ENCODE measurements at places on chromosomes 1 and 21.

- DNase-seq = no peak
Measured at GRCh38 chr1:33246171-33246570, 10.1 kb upstream of the ZNF362 start.

- no peak for DNase-seq
Measured at GRCh38 chr1:226939438-226940028, 561 bp upstream of the COQ8A start.

DNA sequence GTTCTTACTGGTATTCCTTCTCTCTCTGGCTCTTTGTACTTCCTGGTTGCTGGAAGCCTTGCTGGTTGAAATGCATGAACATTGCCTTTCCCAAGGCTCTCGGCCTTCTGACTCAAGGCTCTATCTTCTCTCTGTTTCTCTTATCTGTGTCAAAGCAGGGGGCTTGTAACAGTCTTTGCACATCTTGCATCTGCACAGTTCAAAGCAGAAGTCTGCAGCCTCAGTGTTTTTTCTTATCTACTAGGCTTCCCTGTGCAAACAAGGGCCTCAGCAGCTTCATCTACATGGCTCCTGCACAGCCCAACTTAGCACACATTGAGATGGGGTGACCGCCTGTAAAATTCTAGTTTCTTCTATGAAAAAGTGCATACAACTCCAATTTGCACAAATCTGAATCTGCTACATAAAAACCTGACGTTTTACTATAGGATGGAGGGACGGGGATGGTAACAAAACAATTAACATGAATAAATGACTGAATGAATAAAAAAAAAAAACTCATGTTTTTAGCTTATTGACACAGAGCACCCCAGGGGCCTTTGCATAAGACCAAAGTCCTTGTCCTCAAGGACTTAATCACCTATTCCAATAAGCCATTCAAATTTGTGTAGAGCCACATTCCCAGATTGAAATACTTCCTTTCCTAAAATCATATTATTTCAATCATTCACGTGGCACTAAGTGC, 458.3 kb downstream of the LMO4 start:
- DNase-seq = no peak

GRCh38 chr21:16186742-16187141, 457.0 kb downstream of the USP25 start:
- DNase-seq = peak; percentile 37

GRCh38 chr1:230189341-230189740, 122.3 kb downstream of the GALNT2 start:
- DNase-seq = no peak

DNA sequence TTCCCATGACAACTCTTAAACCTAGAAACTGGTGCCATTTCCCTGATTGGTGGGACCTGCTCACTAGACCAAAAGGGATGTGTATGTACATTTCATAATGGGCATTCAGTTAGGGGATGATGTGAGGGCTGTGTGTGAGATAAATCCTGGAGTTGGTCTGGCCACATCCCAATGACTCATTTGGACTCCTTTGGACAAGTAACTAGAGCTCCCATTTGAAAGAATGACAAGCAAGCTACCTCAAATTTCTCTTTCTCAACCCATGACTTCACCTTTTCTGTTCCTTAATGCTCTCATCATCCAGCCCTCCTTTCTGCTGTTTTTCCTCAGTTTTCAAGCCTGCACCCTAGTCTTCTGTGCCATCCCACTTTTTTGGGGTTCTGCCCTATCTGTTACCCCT, 27.9 kb downstream of the EBNA1BP2 start:
- DNase-seq = peak; percentile 69

DNA sequence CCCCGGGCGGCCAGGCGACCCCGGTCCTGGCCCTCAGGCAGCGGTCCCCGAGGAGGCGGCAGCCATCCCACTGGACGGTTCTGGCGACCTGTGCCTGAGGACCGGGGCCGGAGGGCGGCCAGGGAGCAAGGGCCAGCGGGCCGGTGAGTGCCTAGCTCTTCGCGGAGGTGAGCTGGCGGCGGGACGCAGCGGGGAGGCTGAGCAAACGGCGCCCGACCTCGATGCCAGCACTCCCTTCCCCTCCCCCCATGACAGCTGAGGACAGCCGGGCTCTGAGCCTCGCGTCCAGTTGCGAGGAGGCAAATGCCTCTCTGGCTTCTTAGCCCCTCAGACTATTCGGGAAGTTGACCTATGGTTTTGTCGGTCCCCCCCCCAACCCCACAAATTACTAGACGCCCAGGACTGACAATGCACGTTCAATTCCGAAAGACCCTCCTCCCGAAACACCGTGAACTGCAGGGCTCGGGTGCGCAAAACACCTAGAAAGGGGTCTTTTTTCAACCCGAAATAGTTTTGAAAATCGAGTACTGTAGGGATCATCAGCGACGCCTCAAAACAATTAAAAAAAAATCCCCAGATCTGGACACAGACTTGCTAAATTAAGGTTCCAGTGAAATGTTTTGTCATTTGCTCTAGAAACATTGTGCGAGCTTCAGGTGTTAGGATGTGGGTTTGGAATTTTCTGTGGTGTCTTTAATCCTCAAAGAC, 8.3 kb downstream of the CDKN2C start:
- DNase-seq = peak; percentile 49

DNA sequence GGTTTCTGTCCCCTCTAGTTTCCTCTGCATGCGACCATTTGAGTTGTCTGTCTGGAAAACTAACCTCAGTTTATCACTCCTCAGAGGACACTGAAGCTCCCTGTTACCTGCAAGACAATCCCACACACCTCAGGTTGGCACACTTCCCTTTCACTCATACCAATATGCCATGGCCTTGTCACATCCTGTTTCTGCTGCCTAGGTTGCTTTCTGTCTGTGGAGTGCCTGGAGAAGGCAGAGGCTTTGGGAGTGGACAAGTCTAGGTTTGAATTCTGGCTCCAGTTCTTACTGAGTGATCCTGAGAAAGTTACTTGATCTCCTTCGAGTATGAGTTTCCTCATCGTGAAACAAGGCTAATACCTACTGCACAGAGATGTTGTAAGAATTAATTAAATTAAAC, 171.5 kb upstream of the CACYBP start:
- DNase-seq = no peak

DNA sequence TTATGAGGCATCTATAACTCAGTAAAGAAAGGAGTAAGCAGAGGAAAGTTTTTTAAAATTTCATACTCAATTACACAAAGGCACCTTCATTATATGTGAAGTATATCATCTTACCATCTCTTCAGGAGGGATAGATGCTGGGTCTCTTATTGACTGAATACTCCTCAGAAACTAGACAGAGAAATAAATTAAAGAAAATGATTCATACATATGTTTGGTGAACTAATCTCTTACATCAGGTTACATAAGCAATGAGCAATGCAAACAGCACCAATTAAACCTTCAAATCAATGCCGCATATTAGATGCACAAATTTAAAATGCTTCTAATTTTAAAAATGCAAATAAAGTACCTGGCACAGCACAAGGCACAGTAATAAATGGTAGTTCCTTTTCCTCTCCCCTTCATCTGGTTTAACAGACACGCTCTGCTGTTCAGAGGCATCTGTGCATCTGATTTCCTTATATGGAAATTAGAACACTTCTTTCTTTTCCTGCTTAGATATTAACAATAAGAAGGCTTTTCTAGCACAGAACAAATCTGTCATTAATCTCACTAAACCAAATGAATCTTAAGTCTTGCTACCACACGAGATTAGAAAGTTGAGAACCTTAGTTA, 20.0 kb downstream of the SCYL3 start:
- peak; percentile 38 for DNase-seq

- DNase-seq = peak; percentile 62
Measured at GRCh38 chr1:241499910-241500309, 19.6 kb downstream of the FH start.

DNA sequence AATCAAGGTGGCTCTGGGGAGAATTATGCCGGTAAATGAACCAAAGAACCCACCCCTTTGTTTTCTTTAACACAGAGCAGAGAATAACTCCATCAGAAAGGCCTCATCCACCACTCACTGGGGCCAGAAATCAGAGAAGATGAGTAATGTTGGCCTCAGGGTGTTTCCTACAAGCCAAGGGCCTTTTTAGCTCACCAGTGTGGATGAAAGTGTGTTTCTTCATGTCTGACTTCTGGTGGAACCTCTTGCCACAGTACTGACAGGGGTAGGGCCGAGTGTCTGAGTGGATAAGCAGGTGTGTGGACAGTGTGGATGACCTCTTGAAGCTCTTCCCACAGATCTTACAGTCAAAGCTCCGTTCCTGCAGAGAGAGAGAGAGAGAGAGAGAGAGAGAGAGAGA, 8.3 kb downstream of the GFI1 start:
- peak; percentile 25 for DNase-seq

GRCh38 chr1:19764848-19765247, 34.9 kb downstream of the TMCO4 start:
- no peak for DNase-seq

DNA sequence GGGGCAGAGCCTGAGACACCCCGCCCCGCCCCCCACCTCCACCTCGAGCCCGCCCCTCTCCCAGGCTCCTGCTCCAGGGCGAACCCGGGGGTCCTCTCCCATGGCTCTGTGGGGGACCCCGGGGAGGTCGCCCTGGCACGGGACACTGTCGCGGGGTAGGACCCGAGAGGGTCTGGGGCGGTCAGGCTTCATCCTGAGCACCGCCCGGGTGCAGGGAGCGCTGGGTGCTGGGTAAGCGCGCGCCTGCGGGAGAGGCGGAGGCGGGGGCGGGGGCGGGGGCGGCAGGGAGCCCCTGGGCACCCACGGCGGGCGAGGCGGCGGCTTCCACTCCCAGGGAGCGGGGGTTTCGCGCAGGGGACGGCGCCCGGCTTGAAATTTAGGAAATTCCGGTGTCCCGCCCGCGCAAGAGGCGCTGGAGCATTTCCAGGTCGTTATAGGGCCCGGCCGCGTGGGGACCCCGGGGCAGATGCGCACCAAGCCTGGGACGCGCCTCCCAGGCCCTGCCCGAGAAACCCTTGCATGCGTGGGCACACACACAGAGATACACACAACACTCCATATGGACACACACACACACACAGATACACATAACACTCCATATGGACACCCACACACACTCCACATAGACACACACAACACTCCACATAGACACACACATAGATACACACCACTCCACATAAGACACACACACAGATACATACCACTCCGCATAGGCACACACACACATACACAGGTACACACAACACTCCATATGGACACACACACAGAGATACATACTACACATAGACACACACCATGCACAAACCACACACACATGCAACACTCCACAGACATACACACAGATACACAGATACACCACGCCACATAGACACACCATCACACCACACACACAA, 48.7 kb upstream of the SLC19A1 start:
- DNase-seq = no peak
